ENCODE measurements at places on chromosomes 1 and 21.

DNA sequence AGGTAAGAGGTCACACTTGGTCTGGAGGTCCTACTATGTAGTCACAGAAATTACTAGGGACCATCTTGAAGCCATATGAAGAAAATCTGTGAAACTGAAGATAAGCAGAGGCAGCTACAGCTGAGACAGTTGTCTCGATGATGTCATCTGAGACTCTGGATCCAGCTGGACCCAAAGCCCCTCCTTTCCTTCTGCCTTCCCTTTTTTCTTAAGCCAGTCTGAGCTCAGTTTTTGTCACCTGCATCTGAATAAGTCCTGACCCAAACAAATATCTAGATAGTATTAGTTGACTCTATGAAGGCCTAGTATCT lies 143.3 kb downstream of the ETS2 start:
- no peak for DNase-seq

DNA sequence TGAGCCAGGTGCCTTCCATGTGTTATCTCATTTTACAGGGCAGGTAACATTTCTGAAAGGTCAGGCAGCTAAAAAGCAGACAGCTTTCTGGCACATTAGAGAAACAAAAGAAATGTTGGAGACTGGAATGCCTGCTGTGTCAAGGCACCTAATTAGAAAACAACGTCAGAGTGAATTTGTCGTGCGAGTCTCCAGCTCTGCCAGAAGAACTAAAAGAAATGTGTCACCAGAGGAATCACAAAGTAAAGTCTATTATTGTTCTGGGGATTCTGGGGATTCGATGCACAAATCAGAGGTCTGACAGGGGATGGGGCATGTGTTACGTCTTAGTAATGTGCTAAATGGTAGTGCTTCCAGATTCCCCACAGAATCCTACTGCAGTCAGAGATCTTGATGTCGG lies 89.3 kb downstream of the EDEM3 start:
- DNase-seq = no peak

GRCh38 chr1:117633423-117633822 lies 27.6 kb downstream of the TENT5C start:
- no peak for DNase-seq

DNA sequence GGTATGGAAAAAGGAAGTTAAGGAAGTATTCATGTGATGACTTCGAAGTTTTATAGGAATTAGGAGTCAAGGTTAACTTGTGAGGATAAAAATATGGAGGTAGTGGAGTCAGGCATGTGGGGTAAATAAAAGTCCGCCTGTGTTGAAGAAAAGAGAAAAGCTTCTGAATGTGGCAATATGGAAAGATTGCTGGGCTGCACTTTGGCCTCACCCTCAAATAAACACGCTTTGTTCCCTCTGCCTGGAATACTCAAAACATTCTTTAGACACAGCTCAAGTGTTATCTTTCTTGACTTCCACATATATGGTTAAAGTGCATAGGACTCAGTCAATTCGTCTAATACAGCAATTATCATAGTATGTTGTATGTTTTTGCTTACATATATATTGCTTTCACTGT lies 137.7 kb downstream of the PLA2G4A start:
- DNase-seq = no peak

DNA sequence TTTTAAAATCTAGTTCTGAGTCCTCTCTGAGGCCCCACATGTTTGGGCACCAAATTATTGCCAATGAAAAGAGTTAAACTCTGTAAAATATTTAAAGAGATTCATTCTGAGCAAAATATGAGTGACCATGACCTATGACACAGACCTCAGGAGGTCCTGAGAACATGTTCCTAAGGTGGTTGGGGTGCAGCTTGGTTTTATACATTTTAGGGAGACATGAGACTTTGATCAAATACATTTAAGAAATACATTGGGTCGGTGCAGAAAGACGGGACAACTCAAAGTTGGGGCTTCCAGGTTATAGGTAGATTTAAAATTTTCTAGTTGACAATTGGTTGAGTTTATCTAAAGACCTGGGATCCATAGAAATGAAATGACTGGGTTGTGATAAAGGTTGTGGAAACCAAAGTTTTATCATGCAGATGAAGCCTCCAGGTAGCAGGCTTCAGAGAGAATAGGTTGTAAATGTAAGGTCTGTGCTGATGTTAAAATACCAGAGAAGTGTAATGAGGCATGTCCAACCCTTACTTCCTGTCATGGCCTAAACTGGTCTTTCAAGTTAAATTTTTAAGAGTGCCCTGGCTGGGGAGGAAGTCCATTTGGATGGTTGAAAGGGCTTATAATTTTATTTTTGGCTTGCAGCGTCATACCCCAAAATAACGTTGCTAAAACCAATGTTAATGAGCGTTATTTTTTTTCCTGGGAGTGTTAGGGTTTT lies 274.9 kb downstream of the NUF2 start:
- DNase-seq = no peak

DNA sequence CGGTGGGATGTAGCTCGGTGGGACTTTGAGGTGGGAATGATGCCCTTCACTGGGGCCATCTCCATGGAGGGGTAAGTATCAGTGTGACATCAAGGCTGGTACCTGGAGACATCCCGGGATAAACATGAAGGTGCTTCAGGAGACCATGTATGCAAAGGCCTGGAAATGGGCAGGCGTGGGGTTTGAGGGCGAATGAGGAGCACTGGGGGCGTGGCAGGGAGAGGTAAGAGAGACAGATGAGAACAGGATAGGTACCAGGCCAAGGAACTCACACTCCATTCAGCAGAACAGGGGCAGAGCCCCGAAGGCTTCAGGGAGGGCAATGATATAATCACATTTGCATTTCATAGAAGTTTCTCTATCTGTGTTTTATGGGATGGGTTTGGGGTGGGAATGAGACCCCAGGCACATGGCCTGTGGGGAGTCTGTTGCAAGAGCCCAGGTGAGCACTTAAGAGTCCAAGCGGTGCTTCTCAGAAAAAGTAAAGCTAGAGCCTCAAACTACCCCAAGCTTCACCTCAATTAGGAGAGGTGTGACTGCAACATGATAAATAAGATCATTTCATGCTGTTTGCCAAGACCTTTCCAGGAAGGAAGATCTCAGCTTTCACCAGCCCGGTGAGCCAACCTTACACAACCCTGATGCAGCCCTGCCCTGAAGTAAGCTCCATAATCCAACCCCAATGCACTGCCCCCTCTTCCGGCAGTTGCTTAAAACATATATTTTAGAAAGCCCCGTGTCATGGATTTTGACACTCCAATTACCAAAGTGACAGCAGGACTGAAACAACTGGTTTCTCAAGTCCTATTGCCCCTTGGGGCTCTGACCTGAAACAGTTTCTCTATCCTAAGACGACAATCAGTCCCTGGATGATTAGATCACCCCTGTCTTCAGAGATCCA lies 7.4 kb downstream of the S100A9 start:
- no peak for DNase-seq

GRCh38 chr1:1927751-1928150 lies 8.7 kb upstream of the TMEM52 start:
- no peak for DNase-seq

- no peak for DNase-seq
These were observed 314.9 kb upstream of the DEPDC1 start for GRCh38 chr1:68811806-68812205.

DNA sequence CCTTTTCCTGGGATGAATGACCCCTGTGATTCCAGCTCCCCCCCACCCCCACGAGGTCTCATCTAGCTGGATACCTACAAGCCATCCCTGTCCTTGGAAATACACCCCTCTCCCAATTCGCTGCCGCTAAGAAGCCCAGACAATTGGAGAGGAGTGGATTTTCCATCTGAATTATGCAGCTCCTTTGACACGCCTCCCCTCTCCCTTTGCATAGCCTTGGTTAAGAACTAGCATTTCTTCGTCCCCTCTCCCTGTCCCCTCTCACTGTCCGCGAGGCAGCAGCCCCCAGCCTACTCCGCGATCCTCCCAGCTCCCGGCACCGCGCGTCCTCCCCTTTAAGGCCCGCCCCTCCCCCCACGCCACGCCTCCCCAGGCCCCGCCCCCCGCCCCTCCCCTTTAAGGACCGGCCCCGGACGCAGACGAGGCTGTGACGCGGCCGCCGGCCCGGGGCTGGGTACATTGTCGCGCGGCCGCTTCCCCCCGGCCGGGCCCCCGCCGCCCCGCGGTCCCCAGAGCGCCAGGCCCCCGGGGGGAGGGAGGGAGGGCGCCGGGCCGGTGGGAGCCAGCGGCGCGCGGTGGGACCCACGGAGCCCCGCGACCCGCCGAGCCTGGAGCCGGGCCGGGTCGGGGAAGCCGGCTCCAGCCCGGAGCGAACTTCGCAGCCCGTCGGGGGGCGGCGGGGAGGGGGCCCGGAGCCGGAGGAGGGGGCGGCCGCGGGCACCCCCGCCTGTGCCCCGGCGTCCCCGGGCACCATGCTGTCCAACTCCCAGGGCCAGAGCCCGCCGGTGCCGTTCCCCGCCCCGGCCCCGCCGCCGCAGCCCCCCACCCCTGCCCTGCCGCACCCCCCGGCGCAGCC lies at the start of gene MAPKAPK2:
MAPKAPK2 (plus strand) TSS at position 428 of the 856 bp plus-strand sequence; CDS start at position 753, 325 bp downstream.
- peak; percentile 58 for DNase-seq

DNA sequence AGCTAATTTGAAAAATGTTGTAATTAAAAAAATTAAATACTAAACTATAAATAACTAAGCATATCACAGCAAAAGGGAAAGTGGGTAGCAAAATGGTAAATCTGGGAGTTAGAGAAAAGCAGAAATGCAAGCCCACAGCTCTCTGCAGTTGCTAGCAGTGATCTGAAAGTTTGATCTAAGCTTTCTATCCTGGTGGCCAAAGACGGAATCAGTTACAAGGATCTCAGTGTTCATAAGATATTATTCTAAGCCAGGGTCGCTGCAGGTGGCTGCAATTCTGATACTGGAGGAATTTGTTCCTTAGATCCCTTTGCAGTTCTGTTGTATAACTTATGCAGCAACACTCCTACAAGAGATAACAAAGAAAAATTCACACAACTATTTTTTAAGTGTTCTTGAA lies 363.7 kb downstream of the SETD4 start:
- no peak for DNase-seq

GRCh38 chr1:117164209-117164608 lies 42.7 kb upstream of the TRIM45 start:
- no peak for DNase-seq
